Sigmoid colon (tissue), 7 donors: ENCODE measurements at places on chromosomes 16 and 17. TPM values are rescaled to one million over a fixed set of nuclear protein-coding genes. Genes with fewer than 3 reads are reported as not detected.
A peak's percentile ranks its signal among the peaks of the same experiment; 100 is the strongest.

- no peak overlapping the region for H3K27ac ChIP-seq
- no peaks in the 10 kb centered on the region for H3K27me3 ChIP-seq
- DNase-seq, result no peak
These were observed 17.3 kb downstream of the PHLPP2 start for GRCh38 chr16:71707199-71707598.

Gene ZACN
- total RNA-seq, result 3.5 TPM

DNA sequence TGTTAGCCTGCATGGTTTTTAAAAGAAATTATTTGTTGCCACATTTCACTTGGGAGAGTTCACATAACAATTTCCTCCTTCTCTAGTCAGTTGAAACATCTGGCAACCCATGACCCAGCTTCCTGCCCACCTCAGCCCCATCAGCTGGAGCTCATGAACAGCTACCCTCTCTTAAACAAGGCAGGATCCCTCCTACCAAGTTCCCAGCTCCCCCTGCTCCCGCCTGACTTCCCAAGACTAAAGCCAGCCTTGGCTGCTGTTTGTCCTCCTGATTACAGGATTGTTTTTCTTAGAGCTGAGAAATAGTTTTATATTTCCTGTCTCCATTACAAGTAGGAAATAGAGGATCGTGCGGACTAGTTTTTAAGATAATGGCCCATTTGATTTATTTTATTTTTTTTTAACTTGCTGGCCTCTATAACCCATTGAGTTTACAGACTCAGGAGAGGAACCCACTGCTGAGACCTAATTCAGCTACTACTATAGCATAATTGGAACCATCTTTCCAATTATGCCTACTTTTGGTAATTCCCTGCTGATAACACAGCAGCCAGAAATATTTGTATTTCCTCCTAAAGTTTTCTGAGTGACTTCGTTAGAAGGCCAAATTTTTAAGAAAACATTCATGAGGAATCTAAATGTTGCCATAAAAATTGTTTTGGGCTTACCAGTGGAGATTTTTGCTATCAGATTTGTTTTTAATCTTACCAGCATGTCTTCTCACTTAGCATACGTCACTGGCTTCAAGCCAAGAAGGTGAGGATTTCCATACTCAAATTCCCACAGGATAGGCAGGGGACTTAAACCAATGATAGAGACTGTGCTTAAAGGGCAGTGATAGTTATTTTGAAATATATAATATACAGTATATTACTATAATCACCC lies 90.0 kb downstream of the ELAC2 start:
- no peak overlapping the region for H3K27ac ChIP-seq
- no peaks in the 10 kb centered on the region for H3K4me1 ChIP-seq
- no peaks in the 10 kb centered on the region for H3K27me3 ChIP-seq
- H3K36me3 ChIP-seq, result no peaks in the 10 kb centered on the region

Gene CALB2
- 5.2 TPM for total RNA-seq

Gene USP31
- total RNA-seq, result 12.7 TPM

Gene CIBAR2
- not detected for total RNA-seq

DNA sequence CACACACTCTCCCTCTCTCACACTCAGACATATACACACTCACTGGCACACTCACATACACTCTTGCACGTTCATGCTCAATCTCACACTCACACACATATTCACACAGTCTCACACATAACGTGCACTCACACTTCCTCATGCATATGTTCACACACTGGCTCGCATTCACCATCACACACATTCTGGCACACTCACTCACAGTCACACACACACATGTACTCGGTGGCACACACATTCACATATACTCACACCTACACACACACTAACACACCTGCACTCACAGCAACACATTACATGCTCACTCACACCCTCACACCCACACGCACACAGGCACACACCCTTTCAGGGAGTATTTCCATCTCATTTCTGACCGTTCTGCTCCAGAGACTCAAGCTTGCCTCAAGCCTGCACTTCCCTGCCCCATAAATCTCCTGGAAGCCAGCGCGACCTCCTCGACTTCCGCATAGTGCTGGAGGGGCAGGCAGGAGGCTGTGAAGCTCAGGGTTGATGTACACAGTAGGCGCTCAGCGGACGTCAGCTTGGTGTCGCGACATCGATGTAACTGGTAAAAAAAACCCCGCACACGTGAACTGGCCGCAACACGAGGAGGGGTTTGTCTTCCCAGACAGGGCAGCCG lies 66.7 kb upstream of the FOXF1 start:
- no peak overlapping the region for H3K4me3 ChIP-seq
- no peak for DNase-seq
- H3K4me1 ChIP-seq, result peaks cover 20% of the 10 kb centered on the region

GRCh38 chr16:15972046-15972868 lies 22.8 kb downstream of the ABCC1 start:
- peak overlapping the region; percentile 81 for H3K27ac ChIP-seq
- no peak overlapping the region for H3K4me3 ChIP-seq
- H3K27me3 ChIP-seq, result no peaks in the 10 kb centered on the region
- no peak for DNase-seq
- H3K4me1 ChIP-seq, result peaks cover 60% of the 10 kb centered on the region

GRCh38 chr17:44146375-44147346 lies 4.9 kb downstream of the HROB start:
- DNase-seq, result no peak
- H3K36me3 ChIP-seq, result no peaks in the 10 kb centered on the region
- H3K27me3 ChIP-seq, result no peaks in the 10 kb centered on the region
- no peak overlapping the region for H3K27ac ChIP-seq
- peaks cover 10% of the 10 kb centered on the region for H3K4me1 ChIP-seq

DNA sequence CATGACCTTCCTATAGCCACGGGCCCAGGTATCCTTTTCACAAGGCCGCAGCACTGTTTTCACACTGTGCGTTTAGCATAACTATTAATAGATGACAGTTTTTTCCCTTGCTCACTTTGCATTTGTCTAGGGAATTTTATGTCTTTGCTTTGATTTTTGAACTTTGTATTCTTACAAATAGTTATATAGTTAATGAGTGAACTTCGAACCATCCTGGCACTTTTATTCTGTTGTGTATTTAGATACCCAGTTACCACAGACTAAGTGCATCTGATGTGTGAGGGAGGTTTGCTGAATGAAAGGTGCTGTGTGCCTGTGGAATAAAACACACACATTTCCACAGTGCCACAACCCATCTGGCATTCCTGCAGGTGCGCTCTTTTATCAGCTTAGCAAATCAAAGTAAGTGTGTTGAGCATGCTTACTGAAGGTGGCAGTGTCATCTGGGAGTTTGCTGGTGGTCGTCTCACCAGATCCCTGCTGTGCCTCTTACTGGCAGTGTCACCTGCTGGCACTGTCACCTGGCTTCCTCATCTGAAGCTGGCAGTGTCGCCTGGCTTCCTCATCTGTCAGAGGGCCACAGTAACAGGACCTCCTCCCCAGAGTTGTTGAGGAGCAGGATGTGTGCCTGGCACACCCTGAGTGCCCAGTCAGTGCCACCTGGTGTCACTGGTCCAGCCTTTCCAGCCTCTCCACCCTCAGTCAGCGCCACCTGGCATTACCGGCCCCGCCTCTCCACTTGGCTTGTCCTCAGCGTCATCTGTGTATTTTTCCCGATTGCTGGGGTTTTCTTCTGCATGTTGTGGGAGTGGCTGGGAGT lies 37.6 kb downstream of the USP10 start:
- no peaks in the 10 kb centered on the region for H3K27me3 ChIP-seq
- peaks cover 82% of the 10 kb centered on the region for H3K4me1 ChIP-seq
- no peak overlapping the region for H3K4me3 ChIP-seq

DNA sequence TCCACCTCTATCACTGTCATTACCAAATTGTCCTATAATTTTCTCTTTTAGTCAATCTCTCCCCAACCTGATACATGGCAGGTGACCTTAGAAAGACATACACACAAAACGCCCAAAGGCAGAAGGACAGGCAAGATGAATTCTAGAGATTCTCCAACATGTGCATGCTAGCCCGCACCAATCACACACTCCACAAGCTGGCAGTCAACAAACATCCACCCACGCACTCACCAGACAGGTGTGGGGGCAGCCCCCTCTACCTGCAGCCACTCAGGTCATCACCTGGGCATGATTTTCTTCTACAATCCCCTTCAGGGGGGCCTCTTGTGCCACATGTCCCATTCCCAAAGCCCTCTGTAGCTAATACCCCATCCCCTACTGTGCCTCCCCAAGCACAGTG lies 9.5 kb downstream of the MPP2 start:
- peaks cover 15% of the 10 kb centered on the region for H3K4me1 ChIP-seq
- no peak overlapping the region for H3K4me3 ChIP-seq
- no peaks in the 10 kb centered on the region for H3K27me3 ChIP-seq
- no peak overlapping the region for H3K27ac ChIP-seq
- peaks cover 36% of the 10 kb centered on the region for H3K36me3 ChIP-seq

- no peak for DNase-seq
- no peaks in the 10 kb centered on the region for H3K36me3 ChIP-seq
- no peaks in the 10 kb centered on the region for H3K4me1 ChIP-seq
These were observed 361.0 kb upstream of the PMFBP1 start for GRCh38 chr16:72532906-72533410.

Gene ZNF205
- 16.7 TPM for total RNA-seq

GRCh38 chr17:70067134-70067533 lies 7.9 kb upstream of the KCNJ16 start:
- H3K27ac ChIP-seq, result no peak overlapping the region
- no peaks in the 10 kb centered on the region for H3K36me3 ChIP-seq
- H3K4me1 ChIP-seq, result no peaks in the 10 kb centered on the region
- DNase-seq, result no peak

- peaks cover 13% of the 10 kb centered on the region for H3K4me1 ChIP-seq
- H3K4me3 ChIP-seq, result peak overlapping the region; percentile 49
- DNase-seq, result no peak
- H3K27me3 ChIP-seq, result peaks cover 5% of the 10 kb centered on the region
These were observed 41.1 kb downstream of the AHSP start for GRCh38 chr16:31568577-31569359.

- no peak overlapping the region for H3K4me3 ChIP-seq
- H3K27ac ChIP-seq, result no peak overlapping the region
- H3K36me3 ChIP-seq, result no peaks in the 10 kb centered on the region
These were observed 30.9 kb downstream of the PAFAH1B1 start for GRCh38 chr17:2624292-2624731.

DNA sequence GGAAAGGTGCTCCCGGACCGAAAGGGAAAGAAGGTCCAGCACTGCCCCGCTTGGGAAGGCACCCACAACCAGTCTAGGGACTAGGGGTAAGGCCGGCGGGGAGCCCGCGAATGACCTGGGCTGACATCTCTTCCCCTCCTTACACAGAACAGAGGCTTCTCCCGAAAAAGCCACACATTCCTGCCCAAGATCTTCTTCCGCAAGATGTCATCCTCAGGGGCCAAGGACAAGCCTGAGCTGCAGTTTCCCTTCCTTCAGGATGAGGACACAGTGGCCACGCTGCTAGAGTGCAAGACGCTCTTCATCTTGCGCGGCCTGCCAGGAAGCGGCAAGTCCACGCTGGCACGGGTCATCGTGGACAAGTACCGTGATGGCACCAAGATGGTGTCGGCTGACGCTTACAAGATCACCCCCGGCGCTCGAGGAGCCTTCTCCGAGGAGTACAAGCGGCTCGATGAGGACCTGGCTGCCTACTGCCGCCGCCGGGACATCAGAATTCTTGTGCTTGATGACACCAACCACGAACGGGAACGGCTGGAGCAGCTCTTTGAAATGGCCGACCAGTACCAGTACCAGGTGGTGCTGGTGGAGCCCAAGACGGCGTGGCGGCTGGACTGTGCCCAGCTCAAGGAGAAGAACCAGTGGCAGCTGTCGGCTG lies 1.5 kb downstream of the CNP start:
- H3K36me3 ChIP-seq, result peaks cover 43% of the 10 kb centered on the region
- H3K27me3 ChIP-seq, result no peaks in the 10 kb centered on the region
- no peak for DNase-seq
- H3K27ac ChIP-seq, result peak overlapping the region; percentile 91

DNA sequence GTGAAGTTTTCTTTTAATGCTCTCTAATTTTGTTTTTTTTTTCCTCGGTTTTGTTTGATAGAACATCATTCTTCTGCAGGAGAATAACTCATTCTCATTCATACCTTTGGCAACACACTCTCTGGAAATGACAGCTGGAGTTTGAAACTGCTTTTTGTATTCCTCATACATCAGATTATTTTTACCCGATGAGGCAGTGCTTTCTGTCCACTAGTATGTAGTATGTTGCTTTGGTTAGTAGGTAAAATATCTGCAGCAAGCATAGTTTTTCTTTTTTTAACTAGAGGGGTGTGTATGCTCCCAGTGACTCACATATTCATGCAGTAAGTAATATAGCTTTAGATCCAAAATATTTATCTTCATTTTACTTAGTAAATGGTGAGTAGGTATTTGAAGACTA lies 6.4 kb downstream of the PRKCA start:
- H3K27ac ChIP-seq, result no peak overlapping the region
- peaks cover 68% of the 10 kb centered on the region for H3K4me1 ChIP-seq
- no peak overlapping the region for H3K4me3 ChIP-seq
- DNase-seq, result no peak

DNA sequence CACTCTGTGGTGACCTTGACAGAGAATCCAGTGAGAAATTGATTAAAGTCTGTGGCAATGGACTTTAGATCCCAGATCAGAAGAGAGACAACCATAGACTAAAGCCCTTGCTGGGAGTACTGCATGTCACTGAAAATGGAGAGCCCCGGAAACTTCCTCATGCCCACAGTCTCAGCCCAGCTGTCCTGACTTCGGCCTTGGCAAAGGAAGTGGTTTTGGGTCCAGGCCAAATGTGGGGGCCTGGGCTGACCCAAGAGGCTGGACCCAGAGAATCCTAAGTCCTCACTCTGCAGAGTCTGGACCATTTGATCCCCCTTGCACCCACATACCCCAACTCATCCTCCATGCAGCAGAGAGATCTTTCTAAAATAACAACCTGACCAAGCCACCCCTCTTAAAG lies 4.7 kb upstream of the BEAN1 start:
- no peaks in the 10 kb centered on the region for H3K36me3 ChIP-seq
- H3K27ac ChIP-seq, result no peak overlapping the region
- H3K4me1 ChIP-seq, result no peaks in the 10 kb centered on the region

DNA sequence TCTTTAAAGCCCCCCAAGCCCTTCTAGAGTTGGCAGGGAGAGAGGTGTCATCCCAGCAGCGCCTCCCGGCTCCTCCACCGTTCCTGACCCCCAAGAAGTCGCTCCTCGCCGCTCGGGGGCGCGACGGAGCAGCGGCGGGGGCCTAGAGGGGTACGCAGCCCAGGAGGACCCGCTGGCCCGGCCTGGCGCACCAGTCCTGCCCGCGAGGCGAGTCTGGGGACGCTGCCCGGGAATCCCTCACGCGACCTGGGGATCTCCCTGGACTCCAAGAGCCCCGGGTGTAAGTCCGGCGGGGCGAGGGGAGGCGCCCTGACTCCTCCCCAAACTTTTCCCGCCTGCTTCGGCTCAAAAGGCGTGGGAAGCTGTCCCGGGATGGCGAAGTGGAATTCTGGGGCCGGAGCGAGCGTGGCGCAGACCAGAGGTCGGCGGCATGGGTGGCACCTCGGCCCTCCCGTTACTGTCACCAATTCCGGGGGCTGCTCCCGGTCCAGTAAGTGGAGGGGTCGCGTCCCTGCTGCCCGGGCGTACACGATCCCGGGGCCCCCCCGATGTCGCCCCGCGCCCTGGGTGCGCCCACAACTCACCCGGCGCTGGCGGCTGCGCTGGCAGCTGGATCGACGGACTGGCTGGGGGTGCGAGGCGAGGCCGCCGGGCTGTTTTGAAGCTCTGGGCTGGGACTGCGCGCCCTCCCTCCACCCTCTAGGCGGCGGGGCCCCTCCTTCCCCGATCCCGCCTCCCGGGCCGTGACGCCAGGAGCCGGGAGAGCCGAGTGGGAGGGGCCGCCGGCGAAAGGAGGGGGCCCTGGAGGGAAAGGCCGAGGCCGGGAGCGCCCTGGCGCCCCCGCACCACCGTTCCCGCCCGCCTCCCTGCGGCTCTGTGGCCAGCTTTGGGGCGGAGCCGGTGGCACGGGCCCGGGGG lies at the start of gene EMP2:
TSS of gene EMP2 (minus strand) at position 634 of the 918 bp plus-strand sequence. CDS start 32,981 bp downstream, outside the sequence.
- peak; percentile 93 for DNase-seq
- H3K27me3 ChIP-seq, result no peaks in the 10 kb centered on the region
- H3K4me1 ChIP-seq, result peaks cover 54% of the 10 kb centered on the region
- H3K27ac ChIP-seq, result peak within 1 kb of the TSS; percentile 98
- no peaks in the 10 kb centered on the region for H3K36me3 ChIP-seq
